ENCODE measurements at places on chromosomes 7 and 10.
A peak's percentile ranks its signal among the peaks of the same experiment; 100 is the strongest.

DNA sequence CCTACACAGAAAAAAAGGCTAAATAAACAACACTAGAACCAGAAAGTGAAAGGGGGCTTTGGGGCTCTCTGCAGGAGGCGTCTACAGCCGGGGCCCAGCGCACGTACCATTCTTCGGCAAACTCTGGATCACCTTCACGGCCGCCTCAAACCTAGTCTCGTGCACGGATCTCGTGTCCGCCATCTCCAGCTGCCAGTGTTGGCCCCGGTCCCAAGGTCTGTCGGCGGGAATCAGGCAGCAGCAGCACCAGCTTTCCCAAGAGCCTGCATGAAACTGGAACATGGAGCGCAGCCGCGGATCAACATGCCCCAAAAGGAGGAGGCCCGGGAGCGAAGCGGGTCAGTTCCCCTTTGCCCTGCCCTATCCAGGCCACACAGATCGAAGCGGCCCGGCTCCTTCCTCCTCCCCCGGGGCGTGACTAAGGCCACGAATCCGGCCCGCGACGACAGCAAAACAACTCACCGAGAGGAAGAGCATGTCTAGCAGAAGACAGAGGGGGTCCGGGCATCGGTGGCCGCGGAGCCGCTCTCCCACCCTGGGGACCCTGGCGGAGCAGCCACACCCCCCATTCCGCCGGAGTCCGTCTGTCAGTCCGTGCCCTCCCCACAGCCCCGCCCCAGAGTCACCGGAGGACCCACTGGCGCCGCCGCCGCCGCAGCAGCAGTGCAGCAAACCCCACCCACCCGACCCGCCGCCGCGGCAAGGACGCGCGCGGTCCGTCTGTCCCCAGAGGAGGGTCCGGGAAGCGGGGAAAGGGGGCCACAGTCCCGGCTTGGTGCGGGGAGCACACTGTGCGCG lies at the start of gene ACBD5:
Gene ACBD5, minus strand, starts transcription at position 586 of the 798 bp plus-strand sequence. Its CDS starts 109 bp downstream, at position 477.
- peak; percentile 84 for DNase-seq

- DNase-seq, result peak; percentile 52
Measured at GRCh38 chr10:84296091-84296981, 32.1 kb upstream of the CCSER2 start.

DNA sequence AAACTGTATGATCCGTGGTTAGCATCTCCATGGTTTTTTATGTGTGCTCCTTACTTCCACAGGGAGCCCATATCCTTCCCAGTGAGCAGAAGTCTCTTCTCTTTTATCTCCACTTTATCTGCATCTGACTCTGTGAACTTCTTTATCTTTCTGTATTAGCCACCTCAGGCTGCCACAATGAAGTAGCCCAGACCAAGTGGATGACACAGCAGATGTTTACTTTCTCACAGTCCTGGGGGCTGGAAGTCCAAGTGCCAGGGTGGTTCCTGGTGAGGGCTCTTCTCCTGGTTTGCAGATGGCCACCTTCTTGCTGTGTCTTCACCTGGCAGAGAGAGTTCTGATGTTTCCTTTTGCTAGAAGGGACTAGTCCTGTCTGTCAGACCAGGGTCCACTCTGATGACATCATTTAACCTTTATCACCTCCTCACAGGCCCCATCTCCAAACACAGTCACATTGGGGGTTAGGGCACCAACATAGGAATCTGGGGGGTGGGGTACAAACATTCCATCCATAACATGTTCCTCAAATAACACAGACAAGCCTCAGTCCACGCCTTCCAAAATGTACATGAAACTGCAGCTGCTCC lies 108.5 kb upstream of the RNF32 start:
- no peak for DNase-seq

- DNase-seq, result no peak
Measured at GRCh38 chr10:71036297-71036966, 148.1 kb upstream of the PCBD1 start.

DNA sequence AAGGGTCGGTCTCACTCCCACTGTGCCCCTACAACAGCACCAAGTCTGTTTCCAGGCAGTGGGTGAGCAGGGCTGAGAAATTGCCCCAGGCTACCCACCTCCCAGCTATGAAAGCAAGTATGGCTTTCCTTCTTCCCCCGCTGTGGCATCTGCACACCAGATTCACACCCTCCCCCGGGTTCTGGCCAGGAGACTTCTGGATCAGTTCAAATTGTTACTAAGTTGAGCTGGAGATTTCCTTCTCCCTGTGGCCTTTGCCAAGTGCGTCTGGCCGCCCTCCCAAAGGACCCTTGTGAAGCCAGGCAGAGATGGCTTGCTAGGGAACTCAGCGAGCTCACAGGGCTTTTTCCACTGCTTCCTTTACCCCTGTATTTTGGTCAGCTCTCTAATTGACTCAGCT lies 555.4 kb downstream of the SH2D4B start:
- DNase-seq, result no peak

GRCh38 chr7:10939911-10940703 lies 33.6 kb upstream of the PHF14 start:
- peak; percentile 91 for DNase-seq

GRCh38 chr7:93569189-93569588 lies 5.3 kb downstream of the CALCR start:
- no peak for DNase-seq

GRCh38 chr10:123327896-123328295 lies 173.7 kb downstream of the BUB3 start:
- no peak for DNase-seq

GRCh38 chr10:132296666-132297443 lies 10.9 kb downstream of the STK32C start:
- peak; percentile 22 for DNase-seq

GRCh38 chr10:1648648-1649047 lies 88.7 kb downstream of the ADARB2 start:
- DNase-seq, result no peak

DNA sequence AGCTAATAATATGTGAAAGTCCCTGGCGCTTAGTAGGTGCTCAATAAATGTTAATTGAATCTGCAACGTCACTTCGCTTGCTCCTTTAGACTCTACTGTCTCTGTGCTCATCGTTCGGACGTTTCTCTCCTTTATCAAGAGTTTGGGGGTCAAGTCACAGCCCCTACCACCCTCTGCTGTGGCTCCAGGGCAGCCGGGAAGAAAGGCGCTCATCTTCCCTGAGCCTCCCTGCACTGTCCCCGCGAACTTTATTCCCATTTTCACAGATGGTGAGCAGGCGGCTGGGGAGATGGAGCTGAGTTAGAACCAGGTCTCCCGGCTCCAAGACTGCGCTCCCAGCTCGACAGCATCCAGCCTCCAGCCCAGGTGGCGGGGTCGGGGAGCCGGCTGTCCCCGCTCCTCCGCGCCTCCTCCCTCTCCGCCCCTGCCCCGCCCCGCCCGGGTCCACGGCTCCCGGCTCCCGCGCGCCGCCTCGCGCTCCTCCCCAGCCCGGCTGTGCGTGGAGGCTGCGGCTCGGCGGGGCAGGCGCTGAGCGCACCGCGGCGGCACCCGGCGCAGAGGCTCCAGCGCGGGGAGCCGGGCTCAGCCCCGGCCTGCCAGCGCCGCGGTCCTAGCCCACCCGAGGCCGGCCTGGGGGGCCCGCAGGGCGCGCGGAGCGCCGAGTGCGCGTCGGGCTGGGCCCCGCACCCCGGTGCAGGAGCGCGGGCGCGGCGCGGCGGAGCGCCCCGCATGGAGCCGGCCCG lies at the start of gene CLEC2L:
Gene CLEC2L, plus strand, starts transcription at position 487 of the 743 bp plus-strand sequence. Its CDS starts 243 bp downstream, at position 730.
- no peak for DNase-seq

- DNase-seq, result no peak
Measured at GRCh38 chr7:13321316-13321715, 633.9 kb downstream of the ARL4A start.

- peak; percentile 55 for DNase-seq
Measured at GRCh38 chr7:129271500-129272355, 46.9 kb downstream of the AHCYL2 start.

DNA sequence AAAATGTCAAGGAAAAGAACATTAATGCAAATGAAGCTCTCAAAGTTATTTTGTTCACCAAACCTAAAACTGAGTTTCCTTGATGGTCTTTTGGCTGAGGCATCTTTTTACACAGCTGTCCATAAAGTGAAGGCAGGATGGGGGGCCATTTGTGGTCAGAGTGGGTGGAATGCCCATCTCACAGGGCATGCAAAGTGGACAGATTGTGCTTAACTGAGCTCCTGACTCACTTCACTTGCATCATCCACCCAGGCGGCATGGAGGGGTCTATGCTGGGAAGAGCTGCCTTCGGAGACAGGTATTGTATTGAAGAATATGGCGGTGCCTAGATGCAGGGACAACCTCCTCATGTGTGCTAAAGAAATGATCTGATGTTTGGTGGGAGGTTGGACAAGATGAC lies 905.3 kb downstream of the KCNMA1 start:
- DNase-seq, result no peak

DNA sequence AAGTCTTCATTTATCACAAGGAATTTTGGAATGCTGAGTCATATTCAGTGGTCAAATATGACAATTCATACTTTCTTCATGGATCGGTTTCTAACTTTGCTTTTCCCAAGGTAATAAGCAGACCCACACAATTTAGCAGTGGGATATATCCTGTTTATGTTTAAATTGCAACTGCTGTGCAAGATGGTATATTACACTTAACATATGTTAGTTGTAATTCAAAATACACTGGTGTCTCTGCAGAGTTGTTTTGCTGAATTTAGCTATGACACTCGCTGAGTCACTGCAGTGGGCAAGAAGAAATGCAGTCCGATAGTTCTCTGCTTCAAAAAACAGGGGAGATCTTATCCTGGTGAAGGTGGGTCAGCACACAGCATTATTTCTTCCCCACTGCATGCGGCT lies 194.8 kb upstream of the PTN start:
- no peak for DNase-seq

- DNase-seq, result no peak
Measured at GRCh38 chr10:62380016-62380415, 5.8 kb downstream of the ZNF365 start.

DNA sequence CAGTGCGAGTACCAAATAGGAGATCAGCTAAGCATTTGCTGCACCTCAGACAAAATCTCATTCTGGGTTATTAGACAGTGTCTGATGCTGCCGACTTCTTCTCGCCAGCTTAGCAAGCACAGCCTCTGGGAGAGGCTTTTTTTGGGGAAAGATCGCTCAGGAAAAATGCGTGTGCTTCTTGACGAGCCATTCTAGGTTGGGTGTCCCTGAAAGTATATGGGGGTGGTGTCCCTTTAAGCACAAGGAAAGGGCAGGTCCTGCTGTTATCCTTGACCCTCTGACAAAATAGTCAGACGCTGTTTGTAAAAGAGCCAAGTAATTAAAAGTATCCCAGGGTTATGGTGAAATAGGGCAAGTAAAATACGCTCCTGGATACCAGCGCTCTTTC lies 540.1 kb upstream of the FZD8 start:
- no peak for DNase-seq

GRCh38 chr7:78151229-78151628 lies 352.7 kb downstream of the PHTF2 start:
- DNase-seq, result no peak

DNA sequence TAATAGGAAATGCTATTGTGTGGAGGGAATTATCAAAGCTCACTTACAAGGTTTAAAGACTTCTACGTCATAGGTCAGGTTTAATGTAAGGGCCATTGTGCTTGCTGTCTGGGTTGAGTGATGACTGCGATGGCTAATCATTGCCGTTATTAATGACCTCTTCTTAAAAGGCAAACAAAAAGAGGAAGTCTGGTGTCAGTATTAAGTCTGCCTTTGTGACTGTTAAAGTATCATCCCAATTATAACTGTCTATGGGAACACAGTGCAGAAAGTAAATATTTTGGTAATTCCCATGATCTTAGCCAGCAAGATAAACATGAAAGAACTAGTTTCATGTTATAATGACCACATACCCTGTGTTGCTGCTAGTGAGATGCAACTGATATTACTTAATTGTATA lies 382.4 kb downstream of the BBS9 start:
- no peak for DNase-seq

- DNase-seq, result no peak
Measured at GRCh38 chr10:50469288-50469687, 154.5 kb downstream of the SGMS1 start.

All from H9 (cell line).